ENCODE measurements at places on chromosomes 13 and 19. TPM values are rescaled to one million over a fixed set of nuclear protein-coding genes. Genes with fewer than 3 reads are reported as not detected.

- DNase-seq = no peak
Observed at GRCh38 chr13:30824651-30825050, 81.4 kb upstream of the MEDAG start.

DNA sequence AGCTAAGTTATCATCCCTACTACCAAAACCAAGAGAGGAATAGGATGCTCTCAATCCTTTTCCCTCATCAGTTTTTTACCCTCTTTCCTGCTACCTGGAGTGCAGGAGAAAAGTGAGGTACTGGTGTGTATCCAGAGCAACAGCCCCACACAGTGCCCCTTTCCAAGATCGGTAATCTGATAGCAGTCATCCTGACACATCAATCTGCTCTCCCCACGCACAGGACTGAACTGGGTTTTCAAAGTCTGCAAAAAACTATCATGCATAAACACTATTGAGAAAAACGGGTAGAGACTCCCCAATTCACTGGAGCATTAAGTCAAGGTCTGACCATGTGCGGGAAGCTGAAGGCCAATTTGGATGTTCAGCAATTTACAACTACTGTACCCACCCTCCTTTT is 284.8 kb downstream of the RBM26 start:
- no peak for DNase-seq

Gene SYT5
- polyA plus RNA-seq = not detected

- DNase-seq = no peak
Observed at GRCh38 chr13:21176982-21177284, 475 bp downstream of the MRPL57 start.

Gene ZNF569
- 0.79 TPM for polyA plus RNA-seq

Gene EFNB2
- polyA plus RNA-seq = not detected

Gene WTIP
- polyA plus RNA-seq = not detected

Gene ZNF560
- not detected for polyA plus RNA-seq

Gene CELF5
- polyA plus RNA-seq = not detected

DNA sequence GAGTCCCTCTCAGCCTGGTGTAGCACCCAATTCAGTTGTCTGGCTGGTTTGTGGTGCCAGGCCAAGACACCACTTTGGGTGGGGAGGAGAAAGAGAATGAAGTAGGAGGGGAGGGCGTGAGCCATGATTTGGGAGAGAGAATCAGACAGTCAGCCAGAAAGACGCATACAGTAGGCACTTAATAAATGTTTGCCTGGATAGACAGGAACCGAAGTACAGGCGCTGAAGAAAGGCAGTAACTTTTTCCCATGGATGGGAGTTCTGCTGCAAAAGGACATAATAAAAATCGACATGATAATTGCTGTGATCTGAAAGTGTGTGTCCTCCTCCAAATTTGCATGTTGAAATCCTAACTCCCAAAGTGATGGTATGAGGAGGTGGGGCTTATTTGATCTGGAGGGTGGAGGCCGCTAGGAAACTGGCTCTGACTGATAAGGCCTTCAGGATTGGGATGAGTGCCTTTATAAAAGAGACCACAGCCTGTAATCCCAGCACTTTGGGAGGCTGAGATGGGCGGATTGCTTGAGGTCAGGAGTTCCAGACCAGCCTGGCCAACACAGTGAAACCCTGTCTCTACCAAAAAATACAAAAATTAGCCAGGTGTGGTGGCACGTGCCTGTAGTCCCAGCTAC is 38.4 kb upstream of the PDCD5 start:
- DNase-seq = no peak

Gene TLE2
- not detected for polyA plus RNA-seq

DNA sequence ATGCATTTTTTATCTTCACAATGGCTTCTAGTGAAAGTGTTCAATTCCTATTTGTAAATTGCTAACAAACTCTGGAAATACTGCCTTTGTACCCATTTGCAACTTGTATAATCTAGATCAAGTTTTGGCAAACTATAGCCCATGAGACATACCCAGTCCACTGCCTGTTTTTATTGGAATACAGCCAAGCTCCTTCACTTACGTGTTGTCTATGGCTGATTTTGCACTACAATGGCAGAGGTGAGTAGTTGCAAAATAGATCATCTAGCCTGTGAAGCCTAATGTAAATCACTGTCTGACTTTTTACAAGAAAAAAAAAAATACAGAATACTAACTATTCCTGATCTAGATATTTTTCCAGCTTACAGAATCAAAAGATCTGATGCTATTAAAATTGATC is 37.1 kb downstream of the DZIP1 start:
- DNase-seq = no peak

GRCh38 chr19:43362745-43363144 is 9.3 kb downstream of the CD177 start:
- no peak for DNase-seq

Gene STAP2
- polyA plus RNA-seq = 0.17 TPM

- no peak for DNase-seq
Observed at GRCh38 chr13:31528176-31528575, 211.2 kb upstream of the RXFP2 start.

Gene IZUMO4
- 0.41 TPM for polyA plus RNA-seq
